ENCODE measurements at places on chromosomes 4 and X.

GRCh38 chrX:122134291-122134690 lies 1049.8 kb upstream of the GRIA3 start:
- DNase-seq, result no peak

GRCh38 chr4:14515556-14515955 lies 486.7 kb upstream of the CPEB2 start:
- DNase-seq, result no peak

GRCh38 chr4:48914311-48914710 lies 7.7 kb upstream of the OCIAD2 start:
- DNase-seq, result no peak

- DNase-seq, result no peak
Observed at GRCh38 chrX:103635436-103635835, 6.7 kb downstream of the TCEAL1 start.

DNA sequence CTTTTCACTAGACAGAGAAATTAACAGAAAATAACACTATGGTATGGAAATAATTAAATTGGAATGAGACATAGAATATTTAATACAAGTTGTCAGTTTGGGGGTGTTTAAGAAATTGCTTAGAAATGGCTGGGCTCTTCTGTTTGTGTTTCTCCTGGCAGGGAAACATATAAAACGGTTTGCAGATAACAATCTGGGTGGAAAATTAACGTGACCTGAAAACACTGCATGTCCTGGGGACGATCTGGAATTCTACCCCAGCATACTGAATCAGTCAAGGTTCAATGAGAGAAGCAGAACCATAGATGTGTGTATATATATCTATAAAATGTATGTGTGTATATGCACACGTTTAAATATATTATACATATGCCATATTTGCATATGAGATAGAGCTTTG lies 109.8 kb downstream of the SPATA18 start:
- DNase-seq, result no peak

DNA sequence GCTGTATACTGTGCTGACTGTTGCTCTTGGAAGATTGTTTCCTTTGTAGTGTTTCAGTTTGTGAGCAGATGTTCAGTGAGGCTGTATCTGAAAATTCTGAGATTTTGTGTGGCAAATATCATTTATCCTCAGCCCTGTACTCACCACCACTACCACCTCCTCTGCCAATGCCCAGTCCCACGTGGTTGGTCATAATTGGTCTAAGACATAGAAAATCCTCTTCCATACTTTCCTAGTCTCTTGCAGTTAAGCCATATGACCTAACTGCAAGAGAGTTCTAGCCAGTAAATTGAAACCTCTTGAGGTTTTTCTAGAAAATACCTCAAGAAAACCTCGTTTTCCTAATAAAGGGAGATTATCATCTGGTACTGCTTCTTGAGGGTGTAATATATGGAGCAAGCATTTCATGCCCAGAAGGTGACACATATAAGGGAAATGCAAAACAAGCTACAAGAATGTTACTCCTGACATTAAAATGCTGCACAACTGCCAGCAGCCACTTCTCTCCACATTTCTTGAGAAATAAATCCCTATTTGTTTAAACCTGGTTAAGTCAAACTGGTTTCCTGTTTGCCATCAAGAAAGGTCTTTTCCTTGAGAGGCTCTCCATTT lies 32.8 kb downstream of the ABCE1 start:
- DNase-seq, result no peak

GRCh38 chr4:79178760-79179159 lies 147.1 kb downstream of the NAA11 start:
- DNase-seq, result no peak

GRCh38 chr4:51918251-51918650 lies 75.3 kb downstream of the DCUN1D4 start:
- no peak for DNase-seq

- DNase-seq, result peak; percentile 54
Observed at GRCh38 chrX:119755981-119756533, 2.3 kb upstream of the SOWAHD start.

DNA sequence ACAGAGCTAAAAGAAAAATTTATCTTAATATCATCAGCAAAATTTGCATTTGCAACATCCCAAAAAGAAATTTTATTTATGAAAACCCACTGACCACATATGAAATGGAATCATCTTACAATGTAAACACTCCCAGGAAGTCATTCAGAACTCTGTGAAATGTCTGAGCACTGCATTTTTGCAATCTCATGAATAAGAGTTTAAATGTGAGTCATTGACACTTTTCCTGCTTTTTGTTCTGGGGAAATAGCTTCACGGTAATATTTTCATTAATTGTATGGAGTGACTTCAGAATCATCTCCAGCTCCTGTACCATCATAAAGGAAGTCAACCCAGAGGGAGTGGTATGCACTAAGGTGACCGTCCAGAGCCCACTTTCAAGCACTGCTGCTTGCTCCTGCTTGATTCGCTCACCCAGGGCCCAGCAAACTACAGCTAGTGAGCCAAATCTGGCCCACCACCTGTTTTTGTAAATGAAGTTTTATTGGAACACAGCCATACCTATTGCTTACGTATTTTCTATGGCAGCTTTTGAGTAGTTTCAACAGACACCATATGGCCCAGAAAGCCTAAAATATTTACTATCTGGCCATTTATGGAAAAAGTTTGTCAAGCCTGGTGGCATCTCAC lies 17.2 kb downstream of the EDNRA start:
- DNase-seq, result no peak

DNA sequence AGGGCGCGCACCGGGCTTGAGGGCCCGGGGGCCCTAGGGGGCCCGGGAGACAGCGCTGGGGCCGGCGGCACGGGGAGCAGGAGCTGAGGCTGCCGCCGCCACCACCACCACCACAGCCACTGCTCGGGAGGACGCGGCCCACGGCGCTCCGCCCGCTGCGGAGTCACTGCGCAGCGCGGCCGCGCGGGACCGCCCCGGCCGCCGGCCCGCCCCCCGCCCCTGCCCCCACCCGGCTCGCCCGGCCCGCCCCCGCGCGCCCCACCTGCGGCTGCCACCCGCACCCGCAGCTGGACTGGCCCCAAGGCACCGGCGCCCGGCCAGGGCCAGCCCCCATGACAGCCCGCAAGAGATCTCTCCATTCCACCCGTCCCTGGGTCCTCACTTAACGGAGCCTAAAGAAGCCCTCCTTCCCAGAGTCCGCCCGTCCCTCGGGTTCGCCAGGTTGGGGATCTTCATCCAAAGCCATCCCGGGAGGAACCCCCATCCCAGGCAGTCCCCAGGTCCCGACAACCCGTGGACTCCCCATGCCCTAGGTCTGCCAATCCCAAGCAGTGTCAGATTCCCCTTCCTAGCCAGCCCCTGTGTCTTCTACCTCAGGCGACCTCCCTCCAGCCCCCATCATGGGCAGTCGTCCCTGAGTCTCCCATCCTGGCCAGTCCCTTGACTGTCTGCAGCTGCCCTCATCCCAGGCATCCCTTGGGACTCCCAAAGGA lies 40.0 kb upstream of the IQSEC2 start:
- DNase-seq, result no peak

- DNase-seq, result no peak
Observed at GRCh38 chr4:178535939-178536579, 1093.8 kb upstream of the AGA start.

GRCh38 chr4:11842620-11843263 lies 414.0 kb upstream of the HS3ST1 start:
- no peak for DNase-seq
